ENCODE measurements at places on chromosomes 6 and 20. TPM values are rescaled to one million over a fixed set of nuclear protein-coding genes. Genes with fewer than 3 reads are reported as not detected.

DNA sequence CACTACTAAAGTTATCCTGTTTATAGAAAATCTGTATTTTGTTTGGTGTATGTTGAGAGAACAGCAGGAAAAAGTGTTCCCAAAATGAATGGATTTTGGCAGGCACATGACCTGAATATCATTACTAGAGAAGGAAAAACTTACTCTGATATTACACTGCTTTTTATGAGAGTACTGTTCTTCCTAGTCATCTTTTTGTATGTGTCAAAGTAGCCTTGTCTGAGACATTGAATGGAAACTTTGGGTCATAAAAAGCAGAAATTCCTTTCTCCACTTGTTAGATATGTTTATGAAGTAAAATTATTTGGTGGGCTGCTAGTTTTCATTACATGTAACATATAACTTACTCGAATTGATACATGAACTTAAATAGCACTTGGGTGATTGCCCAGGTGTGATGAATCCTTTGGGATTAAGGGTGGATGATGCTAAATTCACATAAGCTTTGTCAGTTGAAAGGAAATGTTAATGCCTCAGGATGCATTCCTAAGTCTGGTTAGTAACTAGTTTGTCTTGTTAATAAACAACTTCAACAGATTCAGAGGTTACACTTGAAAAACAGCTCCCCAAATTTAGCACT is 206.7 kb downstream of the CENPW start:
- H3K27ac ChIP-seq = no peak overlapping the region
- no peak overlapping the region for H3K4me3 ChIP-seq
- no peaks in the 10 kb centered on the region for H3K4me1 ChIP-seq
- H3K36me3 ChIP-seq = no peaks in the 10 kb centered on the region
- DNase-seq = no peak

The FILIP1 gene
- not detected for total RNA-seq

GRCh38 chr6:70811788-70812187 is 144.1 kb downstream of the SMAP1 start:
- H3K4me1 ChIP-seq = no peaks in the 10 kb centered on the region
- no peak overlapping the region for H3K4me3 ChIP-seq
- H3K27me3 ChIP-seq = no peaks in the 10 kb centered on the region
- peaks cover 4% of the 10 kb centered on the region for H3K36me3 ChIP-seq
- no peak overlapping the region for H3K27ac ChIP-seq

The KCNK5 gene
- 25.0 TPM for total RNA-seq

The CST3 gene
- 0.72 TPM for total RNA-seq

DNA sequence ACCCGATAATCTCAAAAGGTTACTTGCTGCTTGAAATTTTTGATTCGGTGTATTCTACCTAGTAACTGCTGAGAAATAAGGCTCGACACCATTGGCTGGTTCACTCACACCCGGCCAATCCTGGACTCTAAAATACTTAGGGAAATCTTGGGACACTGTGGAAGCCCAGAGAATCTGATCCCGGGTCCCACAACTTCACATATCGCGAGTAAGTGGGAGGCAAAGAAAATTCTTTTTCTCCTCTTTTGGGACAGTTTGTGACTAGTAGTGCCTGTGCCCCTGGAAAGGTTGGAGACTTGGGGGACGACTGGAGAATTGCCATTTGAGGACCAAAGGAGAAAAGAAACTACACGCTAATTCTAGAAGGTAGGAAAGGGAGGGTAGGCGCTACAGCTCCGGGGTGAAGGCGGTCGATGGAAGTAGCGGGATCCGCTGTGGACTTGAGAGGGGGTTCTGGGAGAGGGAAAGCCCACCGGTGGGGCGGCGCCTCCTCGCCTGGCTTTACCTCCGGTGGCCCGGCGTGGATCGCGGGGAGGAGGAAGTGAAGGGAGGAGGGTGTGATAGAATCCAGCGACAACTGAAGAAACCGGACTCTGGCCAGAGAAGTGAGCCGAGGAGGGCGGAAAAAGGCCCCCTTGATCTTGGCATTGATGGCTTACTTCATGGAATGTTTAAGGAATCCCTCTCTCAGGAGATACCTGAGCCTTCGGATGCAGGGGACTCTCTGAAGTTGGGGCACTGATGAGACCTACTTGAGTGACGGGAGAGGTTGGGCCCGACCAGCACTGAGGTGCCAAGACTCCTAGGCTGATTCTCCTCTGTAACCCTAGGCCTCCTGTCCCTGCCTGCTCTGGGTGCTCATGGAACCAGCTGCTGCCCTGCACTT is 18.8 kb upstream of the BTN3A3 start:
- peaks cover 14% of the 10 kb centered on the region for H3K36me3 ChIP-seq
- DNase-seq = peak; percentile 67
- peaks cover 8% of the 10 kb centered on the region for H3K4me1 ChIP-seq

DNA sequence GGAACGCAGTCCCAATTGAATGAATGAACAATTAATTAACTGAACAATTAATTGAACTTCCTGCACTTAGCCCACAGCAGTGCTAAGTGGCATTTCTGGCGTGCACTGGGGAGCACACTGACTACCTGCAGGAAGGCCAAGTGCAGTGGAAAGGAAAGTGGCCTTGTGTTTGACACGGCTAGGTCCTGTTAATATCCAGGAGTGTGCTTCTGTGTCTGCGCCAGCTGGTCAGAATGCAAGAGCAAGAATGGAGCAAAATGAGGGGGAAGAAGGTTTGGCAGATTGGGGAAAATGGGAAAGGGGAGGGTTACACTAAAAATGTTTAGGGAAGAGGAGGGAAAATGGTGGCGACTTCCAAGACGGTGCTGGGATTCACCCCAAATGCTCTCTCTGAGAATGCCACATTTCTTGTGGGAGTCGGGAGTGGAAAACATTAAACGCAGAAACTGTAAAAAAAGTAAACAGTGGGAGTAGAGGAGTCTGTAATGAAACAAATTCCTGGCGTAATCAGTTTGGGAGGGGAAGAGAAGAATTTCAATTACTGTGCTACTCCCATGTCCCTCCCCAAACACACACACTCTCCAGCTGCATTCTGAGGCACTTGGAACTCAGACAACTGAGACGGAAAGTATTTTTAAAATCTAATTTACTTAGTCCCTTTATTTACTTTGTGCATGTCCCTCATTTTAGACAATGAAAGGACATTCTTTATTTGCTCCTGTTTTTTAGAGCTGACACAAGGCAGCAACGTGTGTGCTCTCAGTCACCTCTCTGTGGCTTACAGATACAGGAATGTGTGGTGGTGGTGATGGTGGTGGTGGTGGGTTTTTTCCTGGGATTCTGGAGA is 64.1 kb downstream of the CLIC5 start:
- H3K36me3 ChIP-seq = no peaks in the 10 kb centered on the region
- H3K4me3 ChIP-seq = no peak overlapping the region
- H3K27ac ChIP-seq = no peak overlapping the region
- no peak for DNase-seq
- no peaks in the 10 kb centered on the region for H3K4me1 ChIP-seq
- H3K27me3 ChIP-seq = peaks cover 2% of the 10 kb centered on the region
